ENCODE measurements at places on chromosomes 4 and X.
A peak's percentile ranks its signal among the peaks of the same experiment; 100 is the strongest.

DNA sequence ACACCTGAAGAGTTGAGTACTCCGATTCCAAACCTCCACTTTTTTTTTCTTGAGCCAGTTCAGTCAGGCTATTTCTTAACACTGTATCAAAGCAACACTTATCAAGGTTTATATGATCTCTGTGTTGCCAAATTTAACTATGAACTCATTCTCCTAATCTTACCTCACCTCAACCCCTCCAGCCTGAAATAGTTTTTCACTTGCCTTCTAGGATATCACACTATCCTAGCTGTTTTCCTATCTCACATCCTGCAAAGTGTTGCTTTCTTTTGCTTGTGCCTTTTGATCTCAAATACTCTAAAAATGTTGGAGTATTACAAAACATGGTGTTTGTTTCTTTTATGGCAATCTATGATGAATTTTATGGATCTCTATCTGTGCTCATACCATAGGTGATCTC is 415.0 kb downstream of the CFAP47 start:
- no peak for DNase-seq

DNA sequence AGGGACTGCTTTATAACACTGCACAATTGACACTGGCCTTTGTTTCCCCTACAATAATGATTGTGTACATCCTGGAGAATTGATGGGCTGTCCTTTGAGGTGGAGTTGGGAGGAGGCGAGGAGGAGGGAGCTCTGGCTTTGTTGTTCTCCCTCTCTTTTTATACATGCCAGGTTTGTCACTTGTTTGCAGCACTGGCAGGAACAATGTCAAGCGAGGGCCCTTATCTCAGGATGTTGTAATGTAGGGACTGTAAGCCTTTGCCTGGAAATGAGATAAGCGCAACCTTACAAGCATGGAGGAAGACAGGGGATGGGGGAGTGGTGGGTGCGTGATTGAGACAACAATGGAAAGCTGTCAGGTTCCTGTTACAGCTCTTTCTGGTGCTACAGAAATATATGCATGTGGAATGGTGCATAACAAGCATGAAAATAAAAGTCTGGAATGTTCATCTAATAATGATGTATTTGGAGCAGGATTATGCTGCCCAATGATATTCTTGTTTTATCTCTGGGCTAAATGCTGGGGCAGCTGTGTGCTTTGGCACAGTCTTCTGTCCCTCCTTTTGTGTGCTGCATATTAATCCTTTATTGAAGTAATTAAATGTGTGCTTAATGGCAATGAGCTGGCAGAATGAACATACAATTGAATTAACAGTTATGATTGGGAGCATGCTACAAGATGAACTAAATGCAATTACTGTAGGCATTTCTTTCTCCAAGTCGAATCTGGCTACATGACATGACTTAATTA is 294.4 kb downstream of the GPAT3 start:
- no peak for DNase-seq

GRCh38 chr4:53162969-53163368 is 202.9 kb downstream of the SCFD2 start:
- no peak for DNase-seq

DNA sequence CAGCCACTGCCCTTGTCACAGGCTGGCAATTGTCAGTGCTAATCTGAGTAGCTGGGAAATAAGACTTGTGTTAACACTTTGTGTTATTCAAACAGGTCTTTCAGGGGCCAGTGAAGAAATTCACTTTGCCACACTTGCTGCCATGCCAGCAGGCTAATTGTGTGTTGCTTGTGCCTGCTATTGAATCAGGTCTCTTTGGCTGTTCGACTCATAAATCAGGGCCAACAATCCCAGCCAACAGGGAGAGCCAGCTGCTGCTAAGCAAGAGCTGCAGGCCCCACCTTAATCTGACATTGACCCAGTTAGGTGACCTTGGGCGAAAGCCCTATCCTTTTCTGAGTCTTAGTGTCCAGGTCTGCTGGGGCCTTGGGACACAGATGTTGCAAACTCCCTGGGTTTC is 28.1 kb upstream of the MAMLD1 start:
- DNase-seq, result no peak

- peak; percentile 79 for DNase-seq
Measured at GRCh38 chr4:84238247-84239090, 260.6 kb downstream of the NKX6-1 start.

Measured in fibroblast of gingiva (primary cell).